ENCODE measurements at places on chromosomes 1 and 21.

- DNase-seq, result no peak
These were observed 25.9 kb downstream of the KCNC4 start for GRCh38 chr1:110235834-110236682.

GRCh38 chr1:230112131-230112701, 45.2 kb downstream of the GALNT2 start:
- peak; percentile 18 for DNase-seq

DNA sequence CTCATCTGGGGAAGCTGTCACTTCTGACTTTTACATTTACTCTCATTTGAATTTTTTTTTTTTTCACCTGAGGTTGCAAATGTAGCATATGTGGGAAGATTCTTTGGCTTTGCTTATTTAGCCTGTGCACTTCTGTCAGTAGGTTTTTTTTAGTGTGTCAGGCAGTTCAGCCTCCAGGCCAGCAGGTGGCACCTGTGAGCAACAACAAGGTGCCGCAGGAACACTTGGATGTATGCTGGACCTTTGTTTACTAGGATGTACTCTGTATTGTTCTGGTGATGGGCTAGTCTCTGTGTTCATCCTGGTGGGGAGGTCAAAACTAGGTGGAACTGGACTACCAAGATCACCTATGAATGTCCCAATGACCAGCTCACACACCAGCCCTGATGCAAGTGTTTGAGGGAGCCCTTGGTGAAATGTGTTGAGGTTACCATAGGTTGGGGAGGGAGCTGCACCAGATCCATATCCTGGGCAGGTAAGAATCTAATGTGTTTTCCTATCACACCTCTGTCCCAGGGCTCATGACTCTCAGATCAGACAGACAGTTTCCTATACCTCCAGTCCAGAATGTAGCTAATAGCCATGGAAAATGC, 618.2 kb downstream of the BRINP3 start:
- no peak for DNase-seq

- no peak for DNase-seq
These were observed 6.0 kb upstream of the H6PD start for GRCh38 chr1:9228609-9229008.

- DNase-seq, result peak; percentile 13
These were observed 273.1 kb upstream of the PROX1 start for GRCh38 chr1:213714645-213715044.

DNA sequence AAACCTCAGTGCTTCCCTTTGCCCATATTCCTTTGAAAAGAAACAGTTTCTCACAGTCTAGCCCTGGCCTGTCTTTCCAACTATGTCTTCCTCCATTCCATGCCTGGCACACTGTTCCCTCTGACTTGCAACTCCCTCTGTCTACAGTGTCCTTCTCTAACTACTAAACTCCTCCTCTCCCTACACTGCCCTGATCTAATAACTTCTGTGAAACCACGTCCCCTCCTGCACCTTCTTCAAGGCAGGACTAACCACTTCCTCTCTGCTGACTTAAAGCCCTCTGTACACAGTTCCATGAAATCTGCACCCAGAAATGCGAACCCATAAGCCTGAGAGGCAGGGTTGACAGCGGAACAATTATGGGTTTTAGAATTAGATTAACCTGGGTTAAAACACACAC, 62.2 kb upstream of the ATP1B1 start:
- no peak for DNase-seq

DNA sequence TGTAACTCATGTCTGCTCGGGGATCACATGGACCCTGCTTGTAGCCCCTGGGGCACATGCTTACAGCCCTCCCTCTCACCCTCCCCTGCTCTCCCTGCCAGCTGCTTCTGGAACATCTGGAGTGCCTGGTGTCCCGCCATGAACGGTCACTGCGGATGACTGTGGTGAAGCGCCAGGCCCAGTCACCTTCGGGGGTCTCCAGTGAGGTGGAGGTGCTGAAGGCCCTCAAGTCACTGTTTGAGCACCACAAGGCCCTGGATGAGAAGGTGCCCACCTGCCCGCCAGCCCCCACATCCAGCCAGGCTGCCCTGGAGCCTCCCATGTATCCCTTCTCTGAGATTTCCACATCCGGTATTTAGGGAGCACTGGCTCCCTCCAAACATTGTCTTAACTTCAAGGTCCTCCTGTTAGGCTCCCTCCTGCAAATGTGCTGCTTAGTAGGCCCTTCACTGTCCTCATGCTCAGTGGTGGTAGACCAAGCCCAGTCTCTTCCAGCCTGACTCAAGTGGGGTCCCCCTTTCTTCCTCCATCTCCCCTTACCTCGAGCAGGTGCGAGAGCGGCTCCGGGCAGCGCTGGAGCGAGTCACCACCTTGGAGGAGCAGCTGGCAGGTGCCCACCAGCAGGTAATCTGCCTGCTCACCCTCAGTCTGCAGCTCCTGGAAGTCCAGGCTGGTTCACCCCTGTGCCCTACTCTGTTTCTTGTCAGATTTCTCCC, 17.7 kb downstream of the PPFIA4 start:
- no peak for DNase-seq

- peak; percentile 52 for DNase-seq
These were observed 6.5 kb downstream of the KCNN3 start for GRCh38 chr1:154863315-154864174.

- no peak for DNase-seq
These were observed 66.6 kb downstream of the LRRC8C start for GRCh38 chr1:89699451-89699986.

DNA sequence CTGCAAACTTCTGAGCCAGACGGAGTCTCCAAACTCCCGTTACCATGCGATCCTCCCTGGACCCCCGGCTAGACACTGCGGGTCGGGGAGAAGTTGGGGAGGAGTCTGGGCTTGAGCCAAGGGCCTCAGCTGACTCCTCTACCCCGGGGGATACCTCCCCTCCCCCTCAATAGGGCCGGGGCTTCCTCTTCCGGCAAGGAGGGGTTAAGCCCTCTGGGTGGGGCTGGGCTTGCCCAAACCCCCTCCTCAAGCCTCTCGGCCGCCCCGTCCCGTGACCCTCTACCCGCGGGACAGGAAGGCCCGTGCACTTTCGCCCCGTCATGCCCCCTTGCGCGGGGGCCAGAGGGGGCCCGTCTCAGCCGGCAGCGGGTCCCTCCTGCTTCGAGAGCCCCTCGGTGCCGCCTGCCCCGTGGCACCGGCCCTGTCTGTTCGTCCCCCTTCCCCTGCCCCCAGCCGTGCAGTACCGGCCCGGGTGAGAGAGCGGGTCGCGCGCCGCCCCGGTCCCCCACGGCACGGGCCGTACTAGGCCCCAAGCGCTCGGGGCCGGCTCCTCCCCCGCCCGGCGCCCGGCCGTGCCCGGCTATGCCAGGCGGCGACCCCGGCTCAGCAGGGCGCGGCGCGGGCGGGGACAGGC, 652 bp downstream of the ARL8A start:
- peak; percentile 34 for DNase-seq

GRCh38 chr1:26373789-26374188, 1.2 kb upstream of the ZNF683 start:
- no peak for DNase-seq

GRCh38 chr1:41537788-41538351, 53.4 kb upstream of the EDN2 start:
- no peak for DNase-seq

- no peak for DNase-seq
These were observed 92.0 kb downstream of the MAST2 start for GRCh38 chr1:45895406-45895805.

GRCh38 chr1:100862591-100862990, 32.1 kb downstream of the EXTL2 start:
- no peak for DNase-seq

- DNase-seq, result peak; percentile 33
These were observed 100.8 kb upstream of the SLC45A1 start for GRCh38 chr1:8217011-8217711.

DNA sequence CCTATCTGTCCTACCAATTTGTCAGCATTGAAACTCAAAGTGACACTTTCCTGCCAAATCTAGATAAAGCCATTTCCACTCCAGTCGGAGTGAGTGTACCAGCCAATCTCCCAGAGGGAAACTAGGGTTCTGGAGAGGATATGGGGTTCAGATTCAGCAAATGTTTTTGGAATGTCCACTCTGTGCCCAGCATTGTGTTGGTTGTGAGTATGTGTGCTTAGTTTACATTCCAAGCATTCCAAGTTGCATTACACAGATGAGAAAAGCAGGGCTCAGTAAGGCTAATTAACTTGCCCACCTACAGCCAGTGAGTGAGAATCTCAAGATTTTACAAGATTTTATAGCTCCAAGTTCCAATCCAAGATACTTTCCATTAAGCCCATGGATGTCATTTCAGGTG, 26.4 kb upstream of the RGS16 start:
- no peak for DNase-seq

DNA sequence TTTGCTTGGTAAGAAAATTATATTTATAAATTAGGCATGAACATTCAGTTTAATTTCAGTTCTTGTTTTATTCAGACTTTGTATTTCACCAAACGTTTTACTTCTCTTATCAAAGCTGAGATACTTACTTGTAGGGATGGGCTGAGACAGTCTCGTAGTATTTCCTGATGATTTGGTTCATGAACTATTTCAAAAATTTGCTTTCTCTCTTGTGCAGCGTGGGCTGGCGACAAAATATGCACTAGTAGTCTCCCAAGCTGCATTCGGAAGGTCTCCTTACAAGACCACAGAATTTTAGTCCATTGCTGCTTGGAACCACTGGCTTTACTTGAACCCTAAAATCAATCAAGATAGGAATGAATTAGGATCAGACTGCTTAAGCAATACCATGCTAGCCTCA, 91.7 kb upstream of the GNG4 start:
- no peak for DNase-seq

GRCh38 chr1:58815686-58816071, 31.8 kb upstream of the JUN start:
- no peak for DNase-seq

GRCh38 chr21:44517175-44517899, 22.7 kb downstream of the KRTAP10-1 start:
- DNase-seq, result no peak

DNA sequence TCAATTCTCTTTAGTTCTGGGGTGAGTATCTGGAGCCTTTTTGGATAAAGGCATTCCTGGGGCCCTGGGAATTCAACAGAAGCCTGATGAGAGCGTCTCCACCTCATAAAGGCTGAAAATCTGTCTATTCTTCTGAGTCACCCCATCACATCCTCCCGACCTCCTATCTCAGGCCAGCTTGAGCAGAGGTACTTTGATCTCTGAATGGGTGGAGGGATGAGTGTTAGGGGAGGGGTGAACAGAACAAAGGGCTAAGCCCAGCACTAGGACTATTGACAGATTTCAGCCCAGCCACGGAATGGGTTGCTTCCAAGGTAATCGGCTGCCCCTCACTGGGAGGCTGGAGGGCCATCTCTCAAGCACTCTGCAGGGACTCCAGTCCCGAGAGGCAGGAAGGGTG, 2.5 kb upstream of the MYBPH start:
- no peak for DNase-seq

- DNase-seq, result no peak
These were observed 86.5 kb upstream of the MACF1 start for GRCh38 chr1:39117899-39118450.

DNA sequence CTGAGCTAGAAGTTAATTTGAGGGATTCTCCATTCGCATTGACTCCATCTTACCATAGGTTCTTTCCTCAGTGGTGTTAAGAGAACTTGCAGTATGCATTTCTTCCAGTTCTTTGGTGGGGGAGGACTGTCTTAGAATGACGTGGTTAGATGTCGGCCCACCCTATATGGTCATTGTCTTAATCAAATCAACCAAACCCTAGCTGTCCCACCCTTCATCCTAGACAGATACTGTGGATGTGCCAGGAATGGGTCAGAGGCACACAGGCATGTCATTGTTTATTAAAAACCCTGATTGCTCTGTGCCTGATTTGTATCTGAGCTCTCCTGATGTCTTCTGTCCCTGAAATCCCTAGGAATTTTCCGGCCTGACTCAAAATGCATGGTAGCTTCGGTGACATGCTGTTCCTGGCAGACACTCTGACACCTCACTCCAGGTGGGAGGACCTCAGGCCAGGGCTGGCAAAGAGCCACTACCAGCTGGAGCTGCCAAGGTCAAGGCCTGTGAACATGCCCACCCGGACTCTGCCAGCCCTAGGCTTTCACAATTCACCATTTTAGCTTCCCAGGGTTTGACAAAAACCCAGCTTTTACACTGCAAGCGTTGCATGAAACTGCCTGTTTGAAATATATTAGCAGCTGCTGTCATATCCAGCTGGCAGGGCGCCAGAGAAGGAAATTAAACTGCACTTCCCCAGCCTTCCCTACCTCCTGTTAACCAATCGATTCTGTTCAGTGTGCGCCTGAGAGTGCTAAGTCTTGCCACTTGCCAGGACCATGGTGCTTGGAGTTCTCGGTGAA, 134.0 kb downstream of the FAM78B start:
- DNase-seq, result no peak

DNA sequence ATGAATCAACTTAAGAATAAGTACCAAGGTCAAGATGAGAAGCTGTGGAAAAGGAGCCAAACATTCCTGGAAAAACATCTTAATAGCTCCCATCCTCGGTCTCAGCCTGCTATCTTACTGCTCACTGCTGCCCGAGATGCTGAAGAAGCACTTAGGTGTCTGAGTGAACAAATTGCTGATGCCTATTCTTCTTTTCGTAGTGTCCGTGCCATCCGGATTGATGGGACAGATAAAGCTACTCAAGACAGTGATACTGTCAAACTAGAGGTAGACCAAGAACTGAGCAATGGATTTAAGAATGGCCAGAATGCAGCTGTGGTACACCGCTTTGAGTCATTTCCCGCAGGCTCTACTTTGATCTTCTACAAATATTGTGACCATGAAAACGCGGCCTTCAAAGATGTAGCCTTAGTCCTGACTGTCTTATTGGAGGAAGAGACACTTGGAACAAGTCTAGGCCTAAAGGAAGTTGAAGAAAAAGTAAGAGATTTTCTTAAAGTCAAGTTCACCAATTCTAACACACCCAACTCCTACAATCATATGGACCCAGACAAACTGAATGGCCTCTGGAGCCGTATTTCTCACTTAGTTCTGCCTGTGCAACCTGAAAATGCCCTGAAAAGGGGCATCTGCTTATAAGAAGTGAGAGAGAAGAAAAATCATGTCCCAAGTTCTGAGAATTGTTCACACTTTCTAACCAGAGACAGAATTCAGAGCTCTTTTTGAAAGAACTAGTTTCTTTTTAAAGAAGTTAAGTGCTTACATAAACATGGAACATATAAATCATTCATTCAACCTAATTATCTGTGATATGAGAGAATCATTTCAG, 35.7 kb downstream of the TOR1AIP1 start:
- no peak for DNase-seq

DNA sequence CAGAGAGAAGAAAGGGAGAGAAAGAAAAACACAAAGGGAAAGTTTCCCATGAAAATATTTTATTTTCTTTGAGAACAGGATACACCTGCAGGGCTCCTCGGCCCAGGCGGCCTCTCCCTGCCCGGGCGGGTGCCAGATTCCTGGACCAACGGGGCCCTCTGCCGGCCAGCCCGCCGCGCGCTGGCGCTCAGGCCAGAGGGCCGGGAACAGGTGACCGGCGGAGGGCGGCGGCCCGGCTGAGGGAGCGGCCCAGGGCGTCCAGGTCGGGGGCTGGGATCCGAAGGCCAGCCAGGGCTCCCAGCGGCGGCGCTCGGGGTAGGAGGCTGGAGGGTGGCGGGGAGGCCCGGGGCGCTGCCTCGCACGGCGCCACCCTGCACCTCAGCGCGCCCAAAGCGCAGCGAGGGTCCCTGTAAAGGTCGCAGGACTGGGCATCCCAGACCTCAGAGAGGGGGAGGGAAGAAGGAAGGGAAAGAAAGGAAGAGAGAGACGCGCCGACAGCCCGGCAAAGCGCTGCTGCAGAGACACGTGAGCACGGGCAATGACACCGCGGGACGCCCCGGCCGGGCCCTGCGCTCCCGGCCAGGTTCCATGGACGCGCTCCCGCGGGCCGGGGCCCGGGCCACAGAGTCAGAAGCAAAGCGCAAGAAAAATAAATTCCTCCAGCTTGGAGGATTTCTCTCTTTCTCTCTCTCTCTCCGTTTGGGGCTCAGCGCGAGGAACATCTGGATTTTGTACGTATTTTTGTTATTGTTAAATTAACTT, 927 bp downstream of the WNT9A start:
- peak; percentile 61 for DNase-seq

Measured in neural crest cell (in vitro differentiated cells).